ENCODE measurements at places on chromosomes 5 and 9.
A peak's percentile ranks its signal among the peaks of the same experiment; 100 is the strongest.

- no peak for DNase-seq
These were observed at the start of gene SLC24A2 for GRCh38 chr9:19788614-19789271. SLC24A2 (minus strand) TSS chr9:19789037.

DNA sequence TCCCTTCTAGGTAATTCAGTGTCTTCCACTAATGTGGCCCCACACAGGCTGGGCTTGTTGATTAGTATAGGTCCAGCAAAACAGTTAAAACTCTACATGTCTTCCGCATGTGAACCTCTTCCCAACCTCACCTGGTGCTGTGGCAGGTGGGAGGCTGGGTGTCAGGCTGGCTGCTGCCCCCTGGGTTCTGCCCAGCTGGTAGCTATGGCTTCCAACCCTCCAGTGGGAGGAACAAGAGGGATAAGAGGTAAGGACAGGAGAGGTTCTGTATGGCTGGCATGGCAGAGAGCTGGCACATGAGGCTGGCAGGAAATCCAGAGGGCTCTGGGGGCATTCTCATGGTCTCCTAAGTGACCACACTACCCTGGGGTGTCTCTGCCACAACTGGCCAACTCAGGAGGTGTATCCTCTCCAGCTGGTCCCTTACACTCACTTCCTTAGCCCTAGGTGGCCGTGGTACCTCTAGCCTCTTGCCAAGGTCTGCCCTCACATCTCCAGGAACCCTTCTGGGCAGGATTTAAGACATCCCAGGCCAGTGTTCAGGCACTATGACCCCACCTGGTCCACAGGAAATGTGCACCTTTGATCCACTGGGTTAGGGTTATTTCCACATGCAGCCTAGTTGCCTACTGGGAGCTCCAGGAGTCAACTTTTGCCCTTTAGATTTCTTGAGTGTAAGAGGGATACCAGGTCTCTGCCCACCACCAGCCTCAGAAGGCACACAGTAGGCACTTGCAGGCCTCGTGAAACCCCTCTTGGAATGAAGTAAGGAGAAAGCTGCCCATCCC lies 41.7 kb downstream of the AHRR start:
- no peak for DNase-seq

DNA sequence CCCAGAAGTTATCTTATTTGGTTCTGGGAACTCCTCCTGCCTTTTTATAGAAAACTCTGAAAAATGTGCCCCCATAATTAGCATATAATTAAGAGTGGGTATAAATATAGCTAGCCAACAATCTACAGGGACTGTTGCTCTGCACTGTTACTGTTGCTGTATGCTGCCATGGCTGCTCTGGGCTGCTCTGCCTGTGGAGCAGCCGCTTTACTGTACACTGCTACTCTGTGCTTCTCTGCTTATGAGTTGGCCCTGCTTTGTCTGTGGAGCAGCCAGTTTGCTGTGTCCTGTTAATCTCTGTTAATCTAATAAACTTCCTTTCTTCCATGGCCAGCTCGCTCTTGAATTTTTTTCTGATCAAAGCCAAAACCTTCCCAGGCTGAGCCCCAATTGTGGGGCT lies 2244.0 kb upstream of the ACO1 start:
- DNase-seq, result no peak

GRCh38 chr9:129301941-129302340 lies 123.9 kb upstream of the IER5L start:
- DNase-seq, result no peak

- DNase-seq, result no peak
These were observed 205.1 kb downstream of the SNCAIP start for GRCh38 chr5:122517091-122517490.

DNA sequence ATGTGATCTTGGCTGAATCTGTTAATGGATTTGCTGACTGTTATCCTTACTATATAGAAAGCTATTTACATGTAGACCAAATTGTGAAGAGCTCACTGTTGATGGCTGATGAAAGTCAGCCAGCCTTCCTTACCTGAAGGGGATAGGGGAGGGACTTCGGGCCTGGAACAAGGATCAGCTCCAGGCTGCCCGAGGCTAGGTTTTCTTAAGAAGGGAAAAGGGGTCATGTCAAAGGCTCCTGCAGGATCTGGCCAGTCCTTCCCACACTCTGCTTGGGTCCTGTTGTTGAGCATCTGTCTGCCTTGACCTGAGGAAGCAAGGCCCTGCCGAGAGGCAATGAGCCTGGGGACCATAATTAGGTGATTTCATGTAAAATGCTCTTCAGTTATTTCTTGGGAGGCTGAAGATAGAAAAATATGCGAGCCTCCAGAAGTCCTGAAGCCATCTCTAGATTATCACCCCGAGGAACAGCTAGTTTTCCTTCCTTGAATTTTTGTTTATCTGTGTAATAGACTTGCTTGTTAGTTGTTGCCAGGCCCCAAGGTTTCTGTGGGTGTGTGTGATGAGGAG lies 261.4 kb downstream of the PDZD2 start:
- DNase-seq, result no peak

DNA sequence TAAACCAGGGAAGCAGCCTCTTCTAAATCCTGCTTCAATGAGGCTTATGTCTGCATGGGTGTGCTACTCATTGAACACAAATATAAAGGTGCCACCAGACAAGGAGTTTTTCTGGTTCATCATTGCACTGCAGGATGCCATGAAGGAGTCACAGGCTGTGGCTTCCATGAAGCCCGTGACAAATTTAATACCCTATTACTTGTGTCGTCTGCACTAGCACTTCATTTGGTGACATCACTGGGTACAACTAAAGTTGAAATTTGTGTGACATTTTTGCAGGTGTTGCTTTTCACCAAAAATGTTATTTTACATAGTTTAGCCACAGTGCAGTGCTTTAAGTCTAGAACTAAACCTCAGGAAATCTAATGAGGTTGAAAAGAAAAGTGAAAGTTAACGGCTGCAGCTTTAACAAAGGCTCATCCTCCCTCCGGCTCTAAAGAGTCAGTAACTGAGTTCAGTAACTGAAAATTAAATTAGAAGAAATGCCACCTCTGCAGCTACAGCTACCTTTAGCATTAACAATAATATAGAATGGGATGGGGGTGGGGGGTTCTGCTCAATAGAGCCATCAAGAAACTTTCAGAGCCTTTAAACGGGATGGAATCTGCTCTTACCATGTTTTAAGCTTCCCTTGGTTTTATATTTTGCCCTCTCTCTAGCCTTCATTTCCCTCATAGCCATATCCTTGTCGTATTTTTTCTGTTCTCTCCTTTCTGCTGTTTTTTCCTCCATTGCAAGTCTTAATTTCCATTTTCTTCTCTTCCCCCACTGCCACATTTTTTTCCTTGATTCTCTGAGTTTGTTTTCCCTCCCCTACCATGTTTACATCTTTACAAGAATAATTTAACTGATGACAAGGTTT lies 233.8 kb upstream of the TMEM161B start:
- peak; percentile 20 for DNase-seq

GRCh38 chr5:171149333-171149732 lies 159.7 kb upstream of the TLX3 start:
- no peak for DNase-seq

GRCh38 chr9:86733929-86734328 lies 213.4 kb downstream of the GAS1 start:
- no peak for DNase-seq

- peak; percentile 84 for DNase-seq
These were observed 2.5 kb upstream of the PSMD5 start for GRCh38 chr9:120845255-120845654.

- no peak for DNase-seq
These were observed 480.6 kb upstream of the CYLC2 start for GRCh38 chr9:102514541-102514940.

- DNase-seq, result no peak
These were observed 3.6 kb downstream of the SLC24A2 start for GRCh38 chr9:19785230-19785629.

DNA sequence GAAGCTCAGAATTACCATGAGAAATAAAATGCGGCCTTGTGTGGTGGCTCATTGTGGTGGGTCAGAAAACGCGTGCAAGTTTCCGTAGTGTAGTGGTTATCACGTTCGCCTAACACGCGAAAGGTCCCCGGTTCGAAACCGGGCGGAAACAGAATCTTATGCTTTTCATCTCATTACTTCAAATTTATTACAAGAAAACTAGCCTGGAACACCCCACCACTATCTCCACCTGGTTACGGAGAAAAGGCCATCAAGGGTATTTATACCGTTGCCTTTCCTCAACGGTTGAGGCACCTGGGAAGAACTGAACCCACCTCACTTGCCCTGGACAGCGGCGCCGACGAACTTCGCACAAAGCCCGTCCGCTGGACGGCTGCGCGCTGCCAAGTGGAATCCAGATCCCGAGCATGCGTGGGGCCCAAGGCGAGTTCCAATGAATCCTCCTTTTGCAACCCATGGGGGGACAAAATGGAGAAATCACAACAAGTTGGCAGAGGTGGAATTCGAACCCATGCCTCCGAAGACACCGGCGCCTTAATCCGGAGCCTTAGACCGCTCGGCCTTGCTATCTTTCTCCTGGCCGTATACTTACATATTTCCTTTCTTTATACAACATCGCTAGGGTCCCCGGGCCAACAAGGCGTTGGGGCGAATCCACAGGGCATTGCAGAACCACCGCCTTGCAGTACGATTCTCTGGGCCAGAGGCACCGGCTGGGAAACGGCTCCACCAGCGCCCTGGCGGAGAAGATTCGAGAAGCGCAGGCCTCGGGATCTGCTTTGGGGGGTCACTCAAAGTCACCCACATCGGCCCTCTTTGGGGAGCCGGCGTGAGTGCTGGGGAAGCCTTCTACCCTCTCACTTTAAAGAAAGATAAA lies 16.9 kb downstream of the OR2V2 start:
- DNase-seq, result peak; percentile 40

GRCh38 chr9:37056046-37056920 lies 22.2 kb upstream of the PAX5 start:
- no peak for DNase-seq

GRCh38 chr5:80569086-80569960 lies 757 bp downstream of the ANKRD34B start:
- DNase-seq, result no peak

GRCh38 chr9:71756753-71757152 lies 11.6 kb downstream of the CEMIP2 start:
- no peak for DNase-seq

DNA sequence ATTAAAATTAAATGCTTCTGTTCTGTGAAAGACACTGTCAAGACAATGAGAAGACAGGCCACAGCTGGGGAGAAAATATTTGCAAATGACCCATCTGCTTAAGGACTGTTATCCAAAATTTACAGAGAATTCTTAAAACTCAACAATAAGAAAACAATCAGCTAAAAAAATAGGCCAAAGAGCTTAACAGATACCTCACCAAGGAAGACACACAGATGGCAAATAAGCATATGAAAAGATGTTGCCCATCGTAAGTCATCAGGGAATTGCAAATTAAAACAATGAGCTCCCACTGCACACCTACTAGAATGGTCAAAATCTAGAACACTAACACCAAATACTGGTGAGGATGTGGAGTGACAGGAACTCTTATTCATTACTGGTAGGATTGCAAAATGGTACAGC lies 10.3 kb downstream of the WNK2 start:
- DNase-seq, result no peak

DNA sequence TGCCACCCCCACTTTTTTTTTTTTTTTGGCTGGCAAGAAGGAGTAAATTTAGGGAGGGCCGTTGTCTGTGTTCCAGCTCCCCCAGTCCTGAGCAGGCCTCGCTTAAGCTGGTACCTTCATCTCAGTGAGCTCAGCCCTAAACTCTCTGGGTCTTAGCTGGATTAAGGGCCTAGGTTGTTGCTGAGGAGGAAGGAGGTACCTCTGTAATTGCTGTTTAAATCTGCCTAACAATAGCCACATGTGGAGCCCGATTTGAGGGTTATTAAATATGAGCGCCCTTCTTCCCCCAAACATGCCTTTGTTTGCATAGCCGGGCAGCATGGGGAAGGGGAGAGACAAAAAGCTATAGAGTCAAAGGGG lies 179.0 kb upstream of the PITX1 start:
- DNase-seq, result no peak

DNA sequence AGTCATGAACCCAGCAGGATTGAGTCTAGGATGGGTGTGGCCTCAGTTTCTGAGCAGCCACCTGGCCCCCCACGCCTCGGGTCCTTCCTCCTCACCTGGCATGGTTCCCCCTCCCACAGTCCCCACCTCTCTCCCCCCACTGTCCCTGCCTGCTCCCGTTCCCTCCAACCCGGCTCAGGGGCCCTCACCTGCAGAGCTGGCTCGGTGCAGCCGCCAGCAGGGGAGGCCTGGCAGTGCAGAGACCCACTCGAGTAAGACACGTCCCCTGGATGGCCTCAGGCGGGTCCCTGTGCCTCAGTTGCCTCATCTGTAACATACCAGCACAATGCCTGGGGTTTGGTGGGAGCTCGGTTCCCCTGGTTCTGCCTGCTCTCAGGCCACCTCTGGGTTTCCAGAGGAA lies 66.2 kb downstream of the NEK6 start:
- no peak for DNase-seq

GRCh38 chr5:136143763-136144162 lies 11.1 kb downstream of the SMAD5 start:
- no peak for DNase-seq

GRCh38 chr5:148740966-148741742 lies 85.3 kb upstream of the ADRB2 start:
- DNase-seq, result no peak

- DNase-seq, result no peak
These were observed 10.0 kb downstream of the CMBL start for GRCh38 chr5:10297646-10298204.

DNA sequence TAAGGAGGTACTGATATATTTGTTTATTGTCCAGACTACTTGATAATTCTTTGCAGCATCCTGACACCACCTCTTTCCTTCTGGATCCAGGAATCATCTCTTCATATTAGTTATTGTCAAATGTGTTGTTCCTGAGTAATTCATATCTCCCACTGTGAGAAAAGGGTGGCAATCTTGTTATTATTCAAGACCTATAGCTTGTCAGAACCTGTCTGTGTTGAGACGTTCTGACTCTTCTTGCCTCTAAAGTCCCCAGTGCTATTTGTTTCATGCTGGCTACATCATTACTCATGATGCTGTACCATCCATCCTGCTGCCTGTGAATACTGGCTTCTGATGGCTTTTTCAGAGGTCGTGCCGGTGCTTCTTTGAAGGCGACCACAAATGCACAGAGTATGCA lies 68.7 kb upstream of the TAF11L2 start:
- DNase-seq, result no peak

- no peak for DNase-seq
These were observed 5.8 kb upstream of the FPGS start for GRCh38 chr9:127796852-127797370.

- DNase-seq, result no peak
These were observed 945.8 kb upstream of the DMAC1 start for GRCh38 chr9:8745347-8745746.

- peak; percentile 87 for DNase-seq
These were observed 438 bp downstream of the SOX30 start for GRCh38 chr5:157651623-157652376.

GRCh38 chr5:42620579-42621216 lies 135.9 kb upstream of the CCDC152 start:
- DNase-seq, result no peak

GRCh38 chr5:43210570-43210969 lies 18.5 kb downstream of the NIM1K start:
- DNase-seq, result no peak

GRCh38 chr5:39497322-39497721 lies 72.5 kb upstream of the DAB2 start:
- no peak for DNase-seq
